Activated naive CD4-positive, alpha-beta T cell treated with anti-CD3 and anti-CD28 coated beads for 36 hours (primary cell): ENCODE measurements at places on chromosomes 7 and 10.

- DNase-seq = no peak
Observed at GRCh38 chr7:152910545-152911225, 151.1 kb downstream of the ACTR3B start.

- no peak for DNase-seq
Observed at GRCh38 chr10:32985775-32986350, 27.8 kb upstream of the ITGB1 start.

- DNase-seq = no peak
Observed at GRCh38 chr7:116687801-116688201, 15.8 kb downstream of the MET start.

DNA sequence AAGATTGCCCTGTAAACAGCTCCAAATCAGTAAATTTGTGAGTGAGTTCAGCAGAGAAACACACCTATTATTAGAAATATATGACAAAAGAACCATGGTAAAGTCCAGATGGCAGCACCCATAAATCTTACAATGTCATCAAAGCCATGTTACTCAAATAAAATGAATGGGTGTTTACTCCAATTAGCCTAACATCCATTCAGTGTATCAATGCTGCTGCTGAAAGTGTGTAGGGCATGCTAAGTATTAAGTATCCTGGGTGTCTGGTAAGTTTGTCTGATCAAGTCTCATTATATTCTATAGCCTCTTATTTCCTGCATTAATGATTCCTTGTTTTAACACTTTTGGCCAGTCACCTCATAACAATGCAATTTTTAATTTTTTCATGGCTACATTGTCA is 185.5 kb upstream of the STEAP4 start:
- DNase-seq = no peak

- no peak for DNase-seq
Observed at GRCh38 chr10:91054325-91054724, 133.4 kb upstream of the ANKRD1 start.

DNA sequence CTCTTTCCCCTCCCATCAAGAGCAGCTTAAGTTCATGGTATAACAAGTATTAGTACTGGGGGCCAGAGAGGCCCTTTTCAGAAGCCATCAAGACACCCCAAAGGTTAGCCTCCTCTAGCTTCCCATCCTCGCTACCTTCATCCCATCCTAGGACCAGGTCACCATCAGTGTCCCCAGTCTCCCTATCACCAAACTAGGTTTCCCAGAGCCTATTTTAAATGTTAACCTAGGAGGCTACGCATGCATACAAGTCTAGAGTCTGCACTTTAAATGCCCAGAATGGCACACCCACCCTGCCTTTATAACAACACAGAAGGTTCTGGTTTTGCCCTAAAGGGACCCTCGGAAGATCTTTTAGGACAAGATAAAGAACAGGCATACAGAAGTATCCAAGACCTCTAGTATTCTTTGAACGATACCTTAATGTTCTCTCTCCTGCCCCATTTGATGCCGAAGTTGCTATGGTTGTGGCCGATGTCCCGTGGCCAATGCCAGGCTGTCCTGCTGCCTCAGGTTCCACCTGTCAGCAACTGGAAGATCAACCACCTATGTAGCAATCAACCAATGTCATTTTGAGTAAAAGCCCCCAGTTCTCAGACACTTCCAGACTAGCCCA is 2.2 kb downstream of the GPRIN2 start:
- DNase-seq = no peak

DNA sequence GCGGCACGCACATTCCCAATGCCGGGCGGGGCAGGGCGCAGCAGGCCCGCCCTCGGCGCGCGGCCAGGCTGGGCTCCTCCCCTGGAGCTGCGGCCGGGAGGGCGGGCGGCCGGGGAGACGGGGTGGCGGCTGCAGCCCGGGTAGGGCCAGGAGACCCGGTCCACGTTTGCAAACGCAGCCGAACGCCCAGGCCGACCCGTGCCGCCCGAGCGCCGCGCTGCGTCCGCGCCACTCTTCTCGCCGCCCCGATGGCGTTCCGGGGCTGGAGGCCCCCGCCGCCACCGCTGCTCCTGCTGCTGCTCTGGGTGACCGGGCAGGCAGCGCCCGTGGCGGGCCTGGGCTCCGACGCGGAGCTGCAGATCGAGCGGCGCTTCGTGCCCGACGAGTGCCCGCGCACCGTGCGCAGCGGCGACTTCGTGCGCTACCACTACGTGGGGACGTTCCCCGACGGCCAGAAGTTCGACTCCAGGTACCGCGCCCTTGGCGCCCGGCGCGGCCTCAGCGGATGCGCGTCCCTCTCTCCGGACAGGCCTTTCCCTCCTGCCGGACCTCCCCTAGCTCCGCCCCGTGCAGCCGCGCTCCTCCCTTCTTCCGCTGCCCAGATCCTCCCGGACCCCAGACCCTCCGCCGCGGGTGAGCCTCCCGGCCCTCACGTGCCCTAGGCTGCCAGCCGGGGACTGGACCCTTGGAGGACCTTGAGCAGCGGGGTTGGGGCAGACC is at the start of gene FKBP9:
FKBP9 (plus strand) TSS at position 115 of the 720 bp plus-strand sequence; CDS start at position 249, 134 bp downstream.
- DNase-seq = no peak

- DNase-seq = no peak
Observed at GRCh38 chr7:142337054-142338001, 79.5 kb upstream of the PRSS58 start.

DNA sequence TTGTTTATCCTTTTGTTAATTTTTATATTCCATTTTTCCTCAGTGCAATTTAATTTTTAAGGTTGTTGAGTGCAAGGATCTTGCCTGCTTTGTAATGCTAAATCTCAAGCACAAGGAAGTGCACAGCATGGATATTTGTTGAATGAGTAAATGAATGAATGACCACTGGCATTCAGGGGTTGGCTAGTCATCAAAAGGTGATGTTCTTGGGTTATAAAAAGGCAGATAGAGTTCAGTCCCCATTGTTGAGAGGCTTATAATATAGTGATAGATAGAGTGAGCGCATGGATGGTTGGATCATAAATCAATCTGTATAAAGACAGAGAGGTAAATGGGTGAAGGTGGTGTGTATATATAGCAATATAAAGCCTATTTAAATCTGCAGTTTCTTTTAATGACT is 193.2 kb upstream of the KLF6 start:
- DNase-seq = no peak

DNA sequence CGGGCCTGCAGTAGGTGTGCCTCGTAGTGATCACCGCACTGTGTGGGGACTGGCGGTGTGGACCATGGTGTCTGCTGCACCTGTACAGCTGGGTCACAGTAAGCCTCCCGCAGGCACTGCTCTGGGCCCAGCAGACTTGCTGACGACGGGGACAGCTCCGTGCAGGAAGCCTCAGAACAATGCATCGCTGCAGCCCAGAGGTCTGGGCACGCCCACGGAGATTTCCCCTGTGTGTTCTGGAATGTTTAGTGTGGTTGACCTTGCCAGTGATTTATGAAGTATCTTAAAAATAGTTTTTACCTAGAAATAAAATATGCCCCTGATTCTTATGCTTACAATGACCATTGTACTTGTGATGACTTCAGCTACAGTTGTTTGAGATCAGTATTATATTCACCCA is 59.1 kb upstream of the ZNF32 start:
- no peak for DNase-seq

- no peak for DNase-seq
Observed at GRCh38 chr7:117664047-117664446, 184.2 kb downstream of the CFTR start.

- DNase-seq = no peak
Observed at GRCh38 chr10:123743441-123744223, 77.5 kb downstream of the GPR26 start.

DNA sequence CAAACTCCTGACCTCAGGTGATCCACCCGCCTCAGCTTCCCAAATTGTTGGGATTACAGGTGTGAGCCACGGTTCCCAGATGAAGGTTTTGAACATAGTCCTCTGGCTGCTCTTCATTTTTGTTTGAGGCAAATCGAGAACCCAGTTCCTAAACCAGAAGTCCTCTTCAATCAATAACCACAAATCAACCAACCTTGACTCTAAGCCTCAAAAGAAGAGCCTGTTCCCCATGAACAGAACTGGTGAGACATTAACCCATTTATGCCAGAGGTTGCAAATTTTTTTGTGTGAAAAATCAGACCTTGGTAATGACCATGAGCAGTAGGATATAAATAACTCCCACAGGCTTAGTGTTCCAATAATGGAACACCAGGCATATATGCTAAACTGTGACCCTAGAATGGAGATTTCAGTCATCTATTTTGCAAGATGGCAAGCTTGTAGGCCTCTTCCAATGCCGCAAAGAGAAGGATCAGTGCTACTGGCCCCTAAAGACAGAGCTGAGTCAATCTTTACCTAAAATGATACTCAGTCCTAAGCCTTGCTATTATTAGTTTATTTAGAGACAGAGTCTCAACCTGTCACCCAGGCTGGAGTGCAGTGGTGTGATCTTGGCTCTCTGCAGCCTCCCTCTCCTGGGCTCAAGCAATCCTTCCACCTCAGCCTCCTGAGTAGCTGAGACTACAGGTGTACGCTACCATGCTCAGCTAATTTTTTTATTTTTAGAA is 15.9 kb downstream of the KPNA7 start:
- no peak for DNase-seq

DNA sequence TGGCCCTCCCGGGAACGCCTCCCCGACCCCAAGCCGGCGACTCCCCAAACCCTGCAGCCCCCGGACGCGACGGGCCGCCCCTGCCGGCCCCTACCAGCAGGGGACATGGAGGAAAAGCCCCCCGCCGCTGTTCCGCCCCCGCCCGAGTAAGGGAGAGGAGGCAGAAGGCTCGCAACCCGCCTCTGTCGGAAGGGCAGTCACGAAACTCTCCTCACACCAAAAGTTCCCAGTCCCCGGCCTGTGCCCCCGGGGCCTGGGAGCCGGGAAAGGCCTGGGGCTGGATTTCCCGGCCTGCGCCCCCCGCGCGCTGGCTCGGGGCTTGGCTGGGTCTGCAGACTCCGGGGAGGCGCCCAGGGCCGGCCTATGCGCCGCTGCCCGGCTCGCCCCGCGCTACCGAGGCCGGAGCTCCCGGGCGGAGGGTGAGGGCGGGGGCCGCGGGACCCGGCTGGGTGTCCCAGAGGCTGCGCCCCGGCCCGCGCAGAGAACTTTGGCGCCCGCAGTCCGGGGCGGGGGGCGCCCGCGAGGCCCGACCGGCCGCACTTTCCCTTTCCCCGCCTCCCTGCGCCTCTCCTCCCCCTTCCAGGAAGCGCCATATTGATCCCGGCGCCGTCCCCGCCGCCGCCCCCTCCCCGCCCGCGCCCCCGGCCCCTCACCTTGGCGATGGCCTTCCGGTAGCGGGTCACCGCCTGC is 728 bp downstream of the PARD3 start:
- DNase-seq = no peak

GRCh38 chr10:121754666-121755065 is 156.4 kb upstream of the FGFR2 start:
- no peak for DNase-seq

DNA sequence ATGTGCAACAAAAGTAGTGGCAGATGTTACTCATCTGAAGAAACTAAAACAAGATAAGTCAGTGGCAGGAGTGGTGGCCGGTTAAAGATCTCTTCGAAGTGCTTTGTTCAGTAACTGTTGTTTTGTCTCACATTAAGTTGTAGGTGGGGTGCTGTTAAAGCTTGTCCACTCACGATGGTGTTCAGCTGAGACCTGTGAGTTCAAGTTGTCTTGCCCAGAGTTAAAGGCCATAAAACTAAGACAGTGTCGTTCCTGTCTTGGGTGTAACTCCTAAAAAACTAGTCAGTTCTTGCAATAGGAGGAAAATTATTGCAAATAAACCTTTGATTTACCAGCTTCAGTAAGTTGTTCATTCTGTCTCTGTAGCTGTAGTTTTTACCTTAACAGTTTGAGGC is 857 bp upstream of the FOXP2 start:
- no peak for DNase-seq

- no peak for DNase-seq
Observed at GRCh38 chr7:143882604-143883078, 19.3 kb downstream of the TCAF1 start.

- no peak for DNase-seq
Observed at GRCh38 chr10:96890172-96890513, 58.0 kb downstream of the LCOR start.

DNA sequence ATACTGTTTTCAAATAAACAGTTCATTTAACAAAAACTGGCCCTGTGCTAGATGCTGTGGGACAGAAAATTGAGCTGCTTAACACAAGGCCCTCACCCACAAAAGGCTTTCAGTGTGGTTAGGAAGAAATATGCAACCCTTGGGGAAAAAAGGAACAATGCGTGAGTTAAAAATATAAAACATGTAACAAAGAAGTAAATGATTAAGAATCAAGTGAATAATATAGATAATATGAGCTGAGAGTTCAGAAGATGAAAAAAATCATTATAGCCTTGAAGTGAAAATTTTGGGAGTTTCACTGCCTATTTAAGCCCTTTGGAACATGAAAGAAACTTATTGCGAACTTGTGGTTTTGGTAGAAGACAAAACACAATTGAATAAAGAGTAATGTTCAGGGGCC is 495.4 kb downstream of the GFRA1 start:
- DNase-seq = no peak

DNA sequence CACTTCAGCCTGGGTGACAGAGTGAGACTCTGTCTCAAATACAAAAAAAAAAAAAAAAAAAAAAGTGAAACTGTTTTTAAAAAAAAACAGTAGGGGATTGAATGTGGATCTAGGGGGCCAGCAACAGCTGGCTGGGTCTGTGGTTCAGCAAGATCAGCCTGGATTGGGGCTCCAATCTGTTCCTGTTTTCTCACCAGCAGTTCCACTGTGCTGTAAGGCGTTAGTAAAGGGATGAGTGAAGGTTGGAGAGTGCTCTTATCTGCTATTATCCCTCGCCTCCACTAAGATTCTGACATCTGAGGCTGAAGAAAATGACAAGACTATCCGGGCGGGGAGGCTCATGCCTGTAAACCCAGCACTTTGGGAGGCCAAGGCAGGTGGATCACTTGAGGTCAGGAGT is 41.6 kb upstream of the GTF2IRD1 start:
- no peak for DNase-seq

DNA sequence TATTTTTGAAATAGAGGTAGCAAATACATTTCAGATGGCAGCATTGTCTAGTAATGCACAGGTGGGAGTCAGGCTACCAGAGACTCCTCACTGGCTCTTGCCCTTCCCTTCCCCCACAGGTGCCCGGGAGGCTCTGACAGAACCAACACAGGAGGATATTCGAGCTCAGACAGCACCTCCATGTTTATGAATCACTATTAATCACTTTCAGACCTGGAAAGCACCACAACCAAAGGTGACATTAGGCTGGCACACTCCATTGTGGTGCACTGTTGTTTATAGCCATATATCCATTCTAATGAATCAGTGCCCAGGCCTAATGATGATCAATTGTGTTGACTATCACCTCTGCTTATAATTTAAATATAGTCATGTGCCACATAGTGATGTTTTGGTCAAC is 107.8 kb upstream of the NAMPT start:
- DNase-seq = no peak

DNA sequence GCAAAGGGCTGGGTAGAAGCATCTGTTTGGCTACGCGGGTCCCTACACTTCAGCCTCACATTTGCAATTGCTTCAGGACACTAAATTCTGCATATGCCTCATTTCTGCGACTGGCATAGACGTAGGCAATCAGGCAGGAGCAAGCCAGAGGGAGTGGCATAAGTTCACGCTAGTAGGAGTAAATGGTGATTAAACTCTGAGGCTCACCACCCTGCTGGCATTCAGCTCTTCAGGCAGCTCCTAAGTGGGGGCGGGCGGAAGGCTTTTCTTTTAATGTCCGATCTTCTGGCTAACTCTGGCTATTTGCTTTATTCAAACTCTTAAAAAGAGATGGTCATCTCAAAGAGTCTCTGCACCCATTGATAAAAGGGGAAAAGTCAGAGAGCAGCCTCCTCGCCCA is 45.3 kb downstream of the RGS10 start:
- DNase-seq = no peak
